ENCODE measurements at places on chromosomes 2 and 18.

- DNase-seq: no peak
These were observed 174.0 kb downstream of the ZFP36L2 start for GRCh38 chr2:43052204-43052943.

- DNase-seq: no peak
These were observed 16.0 kb upstream of the IKZF2 start for GRCh38 chr2:213167271-213167930.

GRCh38 chr2:176118601-176119339, 2.2 kb downstream of the HOXD10 start:
- DNase-seq: no peak

DNA sequence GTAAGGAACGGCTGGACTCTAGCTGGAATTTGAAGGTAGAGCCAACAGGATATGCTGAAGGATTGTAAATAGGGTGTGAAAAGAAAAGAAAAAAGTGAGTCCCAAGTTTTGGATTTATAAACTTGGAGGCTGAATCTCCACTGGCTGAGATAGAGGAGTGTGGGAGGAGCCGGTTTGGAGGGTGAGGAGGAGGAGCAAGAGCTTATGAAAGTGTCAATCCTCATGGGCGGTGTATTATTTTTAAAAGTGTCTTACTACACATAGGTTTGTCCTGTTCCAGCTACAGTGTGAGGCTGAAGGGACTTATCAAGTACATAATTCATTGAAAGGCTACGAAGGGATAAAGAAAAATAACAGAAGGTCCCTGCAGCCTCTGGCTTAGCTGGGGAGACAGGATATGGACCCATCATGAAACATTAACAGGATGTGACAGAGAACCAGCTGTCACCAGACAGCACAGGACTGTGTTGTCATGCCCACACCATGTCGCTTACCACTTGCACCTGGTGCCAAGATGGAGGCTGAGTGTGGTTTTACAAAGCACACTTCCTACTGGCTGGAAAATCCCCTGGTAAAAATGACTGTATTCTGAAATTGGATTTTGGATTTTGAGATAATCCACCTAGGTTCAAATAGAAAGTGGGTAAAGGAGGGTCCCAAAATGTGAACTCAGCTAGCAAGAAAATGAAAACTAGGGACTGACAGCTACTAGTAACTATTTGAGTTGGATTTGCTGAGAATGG, 2.5 kb upstream of the MREG start:
- DNase-seq: no peak

DNA sequence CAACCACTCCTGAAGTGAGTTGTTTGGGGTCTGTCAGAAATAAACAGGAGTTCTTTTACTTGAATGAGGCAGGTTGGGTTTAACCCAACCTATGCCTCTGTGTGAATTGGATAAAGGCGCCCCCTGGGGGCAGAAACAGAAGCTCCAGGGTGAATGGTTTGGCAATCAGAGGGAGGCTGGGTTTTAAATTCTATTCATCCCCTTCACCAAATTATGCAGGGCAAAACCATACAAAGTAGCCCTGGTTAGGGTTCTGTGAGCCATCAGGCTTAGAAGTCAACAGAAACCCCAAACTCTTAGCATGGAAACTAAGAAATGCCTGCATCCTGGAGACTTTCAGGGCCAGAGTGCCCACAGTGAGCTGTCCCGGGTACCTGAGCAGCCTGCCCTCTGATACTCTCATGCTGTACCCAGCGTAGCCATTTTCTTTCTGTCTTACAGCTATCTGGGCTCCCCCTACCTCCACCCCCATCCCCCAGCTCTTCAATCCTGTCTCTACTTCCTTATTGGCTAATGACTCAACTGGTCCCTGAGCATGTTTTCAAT, 241.5 kb downstream of the ICOS start:
- peak; percentile 53 for DNase-seq

DNA sequence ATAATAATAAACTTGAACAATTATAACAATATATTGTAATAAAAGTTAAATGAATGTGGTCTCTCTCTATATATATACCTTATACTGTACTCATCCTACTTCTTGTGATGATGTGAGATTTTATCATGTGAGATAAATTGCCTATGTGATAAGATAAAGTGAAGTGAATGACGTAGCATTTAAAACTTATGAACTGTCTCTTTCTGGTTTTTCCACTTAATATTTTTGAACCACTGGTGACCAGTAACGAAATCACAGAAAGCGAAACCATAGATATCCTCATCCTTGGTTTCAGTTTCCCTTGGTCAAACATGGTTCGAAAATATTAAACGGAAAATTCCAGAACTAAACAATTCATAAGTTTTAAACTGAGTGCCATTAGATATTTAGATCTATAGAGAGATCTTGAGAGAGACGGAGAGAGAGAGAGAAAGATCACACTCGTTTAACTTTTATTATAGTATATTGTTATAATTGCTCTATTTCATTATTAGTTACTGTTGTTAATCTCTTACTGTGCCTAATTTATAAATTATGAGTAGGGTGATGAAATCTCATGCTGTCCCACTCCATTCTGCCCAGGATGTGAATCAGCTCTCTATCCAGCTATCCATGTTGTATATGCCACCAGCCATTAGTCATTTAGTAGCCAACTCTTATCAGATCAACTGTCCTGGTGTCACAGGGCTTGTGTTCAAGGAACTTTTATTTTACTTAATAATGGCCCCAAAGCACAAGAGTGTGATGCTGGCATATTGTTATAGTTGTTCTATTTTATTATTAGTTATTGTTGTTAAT, 156.8 kb downstream of the THADA start:
- DNase-seq: no peak

DNA sequence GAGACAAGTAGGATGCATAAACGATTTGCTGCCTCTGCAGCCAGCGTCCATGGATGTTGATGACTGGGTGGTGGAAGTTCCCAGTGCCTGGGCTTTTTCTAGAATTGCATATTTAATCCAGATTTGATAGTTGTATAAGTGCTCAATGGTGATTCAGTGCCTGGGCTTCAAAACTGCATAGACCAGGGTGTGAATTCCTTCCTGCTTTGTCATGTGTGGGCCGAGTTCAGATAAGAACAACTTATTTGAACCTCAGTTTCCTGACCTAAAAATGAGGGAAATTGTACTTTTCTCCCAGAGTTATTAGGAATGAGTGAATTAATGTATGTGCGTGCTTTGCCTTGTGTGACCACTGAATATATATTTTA, 154.6 kb downstream of the WDSUB1 start:
- no peak for DNase-seq

DNA sequence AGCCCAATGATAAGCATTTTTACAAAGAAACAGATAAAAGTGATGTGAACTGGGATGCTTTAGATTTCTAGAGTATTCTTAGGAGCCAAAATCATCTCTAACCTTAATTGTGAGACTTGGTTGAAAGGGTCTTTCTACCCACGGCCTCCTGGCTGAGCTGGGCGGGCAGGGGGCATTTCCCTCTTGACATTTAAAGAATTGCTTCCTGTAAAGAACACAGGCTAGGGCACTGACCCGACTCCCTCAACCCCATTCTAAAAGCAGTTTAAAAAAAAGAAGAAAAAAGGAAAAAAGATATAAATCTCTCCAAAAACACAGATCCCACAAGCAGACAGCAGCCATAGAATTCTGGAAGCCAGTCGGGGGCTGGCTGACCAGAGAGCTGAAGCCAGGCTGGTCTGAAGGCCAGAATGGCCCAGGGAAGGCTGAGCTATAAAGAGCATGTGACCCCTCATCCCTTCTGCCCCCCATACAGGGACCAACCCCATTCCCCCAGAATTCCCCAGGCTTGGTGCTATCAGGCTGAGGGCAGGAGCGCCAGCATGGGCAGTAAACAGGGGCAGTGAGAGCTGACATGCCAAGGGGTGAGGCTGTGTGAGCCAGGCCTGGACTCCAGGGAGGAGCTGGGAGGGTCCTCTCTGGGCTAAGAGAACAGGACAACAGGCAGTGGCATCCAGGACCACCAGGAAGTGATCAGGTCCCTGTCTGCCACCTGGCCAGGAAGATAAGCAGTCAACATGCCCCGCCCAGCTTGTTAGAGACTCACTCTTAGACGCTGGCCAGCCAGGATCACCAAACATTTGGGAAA, 188.5 kb downstream of the HDAC4 start:
- no peak for DNase-seq

DNA sequence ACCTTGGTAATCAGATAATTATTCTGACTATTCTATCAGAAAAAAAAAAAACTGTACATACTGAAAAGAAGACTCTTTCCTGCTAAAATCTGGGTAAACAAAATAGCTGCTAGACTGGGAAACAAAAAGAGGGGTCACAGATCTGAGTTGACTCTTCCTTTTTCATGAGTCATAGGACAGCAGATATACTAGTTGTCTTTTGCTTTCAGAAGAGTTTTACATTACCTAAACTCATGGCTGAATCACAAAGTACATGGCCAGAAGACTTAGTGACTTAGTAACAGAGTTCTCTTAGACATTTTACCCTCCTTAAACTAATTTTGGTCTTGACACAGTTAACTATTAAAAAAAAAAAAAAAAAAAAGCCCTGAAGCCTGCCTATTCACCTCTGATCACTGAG, 834.0 kb upstream of the FSHR start:
- DNase-seq: no peak

- DNase-seq: no peak
These were observed 1025.8 kb upstream of the CNTNAP5 start for GRCh38 chr2:122999258-122999657.

DNA sequence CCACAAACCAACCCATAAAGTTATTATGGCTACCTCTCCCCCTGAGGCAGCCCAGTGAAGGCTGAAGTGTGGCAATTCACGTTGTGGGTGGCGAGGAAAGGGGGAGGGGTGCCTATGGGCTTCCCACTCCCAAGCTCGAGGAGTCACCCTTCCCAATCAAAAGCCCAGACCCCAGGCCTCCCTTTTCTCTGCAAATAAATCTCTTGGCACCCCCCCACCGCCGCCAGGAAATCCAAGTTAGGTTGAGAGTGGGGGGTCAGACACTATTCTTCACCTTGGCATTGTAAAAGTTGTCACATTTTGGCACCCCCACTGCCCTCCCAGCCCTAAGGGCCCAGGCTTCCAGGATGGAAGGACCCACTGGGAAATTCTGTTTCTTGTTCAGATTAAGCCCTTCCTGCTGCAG, 6.9 kb downstream of the ANKRD53 start:
- no peak for DNase-seq

GRCh38 chr2:101160454-101160853, 9.3 kb upstream of the TBC1D8 start:
- DNase-seq: no peak

GRCh38 chr2:49754381-49754780, 600.1 kb upstream of the FSHR start:
- no peak for DNase-seq

- DNase-seq: no peak
These were observed 2.4 kb downstream of the PAX8 start for GRCh38 chr2:113276216-113276760.

- DNase-seq: peak; percentile 92
These were observed at the start of gene EML6 for GRCh38 chr2:54723131-54723995. EML6 (plus strand) TSS chr2:54723662; CDS start chr2:54725062, 1,400 bp downstream.

GRCh38 chr2:67876176-67876575, 186.6 kb downstream of the C1D start:
- no peak for DNase-seq

GRCh38 chr18:58542426-58543159, 86.3 kb downstream of the ALPK2 start:
- no peak for DNase-seq

- no peak for DNase-seq
These were observed 28.8 kb downstream of the INPP5D start for GRCh38 chr2:233088972-233089345.

GRCh38 chr18:24267878-24268277, 129.0 kb downstream of the CABYR start:
- DNase-seq: no peak

GRCh38 chr2:47092465-47092864, 62.6 kb downstream of the STPG4 start:
- no peak for DNase-seq

DNA sequence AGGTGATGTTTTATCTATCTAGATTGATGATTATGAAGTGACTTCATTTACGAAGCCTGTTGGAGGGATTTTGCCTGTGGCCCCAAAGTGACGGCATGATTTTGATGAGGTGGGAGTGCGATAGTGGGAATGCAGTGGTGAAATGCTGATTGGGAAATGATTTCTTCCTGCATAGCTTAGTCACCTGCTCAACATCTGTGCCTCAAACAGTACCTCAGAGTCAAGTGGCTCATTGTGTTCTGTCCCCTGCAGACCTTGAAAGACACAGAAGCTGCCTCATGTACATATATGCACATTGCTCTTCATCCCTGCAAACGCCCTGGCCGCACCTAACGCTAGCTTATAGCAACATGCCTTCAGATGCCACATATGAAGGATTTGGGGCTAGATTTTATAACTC, 201.2 kb downstream of the TPGS2 start:
- DNase-seq: no peak

DNA sequence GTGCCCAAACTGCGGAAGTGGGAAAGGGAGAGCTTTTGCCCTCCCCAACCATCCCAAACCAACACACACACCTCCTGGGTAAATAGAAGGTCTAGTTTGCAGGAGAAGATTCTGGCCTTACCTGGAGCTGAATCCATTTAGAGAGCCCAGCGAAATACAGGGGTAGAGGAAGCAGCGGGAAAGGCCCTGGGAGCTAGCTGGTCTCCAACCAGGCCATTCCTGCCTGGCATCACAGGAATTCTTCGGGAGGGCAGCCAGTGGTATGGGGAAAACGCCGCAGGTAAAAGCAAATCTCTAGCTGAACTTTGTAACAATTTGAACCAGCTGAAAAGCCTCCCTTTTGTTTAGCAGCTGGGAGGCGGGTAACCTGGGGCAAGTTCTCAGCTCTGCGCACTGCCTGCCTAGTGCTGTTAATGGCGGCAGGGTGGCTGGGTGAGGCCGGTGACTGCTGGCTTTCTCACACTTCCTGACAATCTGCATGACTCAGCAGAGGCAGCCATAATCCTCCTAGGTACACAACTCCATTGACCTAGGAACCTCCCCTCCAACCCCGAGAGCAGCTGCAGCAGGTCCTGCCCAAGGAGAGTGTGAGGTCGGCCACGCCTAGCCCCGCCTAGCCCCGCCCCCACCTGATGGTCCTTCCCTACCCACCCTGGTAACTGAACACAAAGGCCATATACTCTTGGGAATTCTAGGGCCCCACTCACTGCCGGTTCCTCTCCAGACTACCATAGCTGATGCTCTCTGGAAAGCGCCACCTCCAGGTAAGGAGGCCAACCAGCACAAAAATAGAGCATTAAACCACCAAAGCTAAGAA, 483.8 kb upstream of the REG3G start:
- DNase-seq: no peak

DNA sequence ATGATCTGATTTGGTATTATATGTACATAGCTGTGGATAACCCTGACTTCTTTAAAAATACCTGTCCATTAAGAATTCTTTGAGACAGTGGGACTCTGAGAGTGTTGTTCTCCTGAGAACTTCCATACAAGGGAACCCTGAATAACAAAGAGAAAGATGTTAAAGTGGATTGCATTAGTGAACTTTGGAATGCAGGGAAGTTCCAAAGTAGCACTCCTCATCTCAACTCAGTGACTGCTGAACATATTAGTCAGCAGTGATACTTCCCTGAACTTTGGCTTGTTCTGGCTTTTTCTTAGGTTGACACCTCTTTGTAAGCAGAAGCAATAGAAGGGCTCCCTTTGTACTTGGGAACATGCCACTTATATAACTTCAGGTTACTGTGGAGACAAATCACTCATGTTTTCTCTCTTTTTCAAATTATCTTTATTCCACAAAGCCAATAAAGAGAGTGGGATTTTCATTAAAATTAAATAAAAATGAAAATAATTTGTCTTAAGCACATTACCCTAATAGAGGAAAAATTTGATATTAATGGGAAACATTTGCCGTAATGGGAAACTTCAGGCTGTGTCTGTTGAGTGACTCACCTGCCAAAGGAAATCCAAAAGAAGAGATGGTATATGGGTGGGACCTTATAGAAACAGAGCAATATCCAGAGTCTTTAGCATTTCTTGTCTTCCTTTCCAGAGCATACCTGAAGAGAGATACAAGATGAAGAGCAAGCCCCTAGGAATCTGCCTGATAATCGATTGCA, 33.3 kb downstream of the CFLAR start:
- no peak for DNase-seq

Data from activated CD4-positive, alpha-beta T cell treated with anti-CD3 and anti-CD28 coated beads, Interleukin-2, amount 50 U/mL, for 24 hours (primary cell).